ENCODE measurements at places on chromosomes 13 and 19.

DNA sequence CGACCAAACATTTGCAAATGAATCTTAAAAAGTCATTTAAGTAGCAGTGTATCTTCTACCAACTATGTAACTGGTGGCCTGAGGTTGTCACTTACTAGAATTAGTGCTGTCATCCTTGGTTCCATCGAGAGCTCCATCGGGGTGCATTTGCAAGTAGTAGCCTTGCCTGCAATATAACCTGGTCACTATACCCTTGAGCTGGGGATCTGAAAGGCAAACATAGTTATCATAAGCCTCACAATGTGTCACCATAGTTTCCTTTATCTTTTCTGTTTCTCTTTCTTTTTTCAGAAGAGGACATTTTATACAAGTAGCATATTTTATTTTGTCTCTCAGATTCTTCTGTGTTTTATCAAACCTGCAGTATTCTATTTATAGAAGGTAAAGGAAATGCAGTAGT lies 422.6 kb downstream of the ITGBL1 start:
- DNase-seq, result no peak

DNA sequence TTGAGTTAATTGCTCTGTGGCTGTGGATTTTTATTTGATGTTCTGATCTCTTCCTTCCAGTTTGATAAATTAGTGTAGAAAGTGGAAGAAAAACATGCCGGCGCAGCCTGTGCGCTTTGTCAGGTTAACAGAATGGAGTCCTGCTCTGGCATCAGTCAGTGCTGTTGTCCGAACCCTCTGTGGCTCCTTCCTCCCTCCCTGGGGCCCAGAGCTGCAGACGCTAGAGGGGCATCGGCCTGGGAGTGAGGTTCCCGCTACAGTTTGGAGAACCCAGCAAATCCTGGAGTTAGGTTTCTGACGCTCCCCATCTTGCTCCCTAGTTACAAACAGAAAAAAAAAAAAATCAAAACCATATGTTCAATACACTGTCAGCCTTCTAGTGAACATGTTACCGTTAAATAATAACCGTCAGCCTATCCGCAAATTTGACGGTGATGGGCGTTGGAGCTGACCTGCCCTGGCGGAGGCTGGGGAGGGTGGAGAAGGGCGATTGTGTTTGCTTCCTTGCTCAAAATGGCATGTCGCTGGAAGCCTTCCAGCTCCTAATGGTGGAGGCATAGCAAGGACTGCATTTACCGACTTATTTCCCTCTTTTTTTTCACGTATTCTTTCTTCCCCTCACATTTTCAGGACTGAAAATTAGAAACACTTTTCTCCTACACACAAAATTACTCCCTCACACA lies 13.6 kb downstream of the MBNL2 start:
- no peak for DNase-seq

- DNase-seq, result no peak
These were observed 381.5 kb downstream of the UQCRFS1 start for GRCh38 chr19:28831462-28831861.

DNA sequence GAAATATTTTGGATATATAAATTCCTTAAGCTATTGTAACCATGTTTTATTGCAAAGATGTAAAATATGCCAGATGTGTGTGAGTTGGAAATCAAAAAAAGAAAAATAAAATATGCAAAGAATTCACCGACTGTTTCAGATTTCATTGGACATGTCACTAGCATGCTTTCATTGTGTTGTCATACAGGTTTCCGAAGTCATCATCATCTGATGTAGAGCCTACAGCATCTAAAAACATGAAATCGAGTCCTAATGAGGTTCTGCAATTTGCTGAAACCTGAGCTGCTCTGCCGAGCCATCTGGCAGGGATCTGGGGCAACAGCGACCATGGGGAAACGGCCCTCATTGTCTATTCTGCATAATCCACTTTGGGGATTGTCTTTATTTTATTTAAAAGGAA lies 196.1 kb upstream of the MAB21L1 start:
- no peak for DNase-seq

GRCh38 chr19:46840498-46840942 lies 10.1 kb downstream of the AP2S1 start:
- peak; percentile 39 for DNase-seq

GRCh38 chr13:46340631-46341111 lies 46.4 kb downstream of the RUBCNL start:
- DNase-seq, result no peak

- DNase-seq, result no peak
These were observed 692.6 kb downstream of the PCDH17 start for GRCh38 chr13:58324161-58324560.
